Mesenteric fat pad (tissue), 1 donor: ENCODE measurements at places on chromosomes 5 and 9.

DNA sequence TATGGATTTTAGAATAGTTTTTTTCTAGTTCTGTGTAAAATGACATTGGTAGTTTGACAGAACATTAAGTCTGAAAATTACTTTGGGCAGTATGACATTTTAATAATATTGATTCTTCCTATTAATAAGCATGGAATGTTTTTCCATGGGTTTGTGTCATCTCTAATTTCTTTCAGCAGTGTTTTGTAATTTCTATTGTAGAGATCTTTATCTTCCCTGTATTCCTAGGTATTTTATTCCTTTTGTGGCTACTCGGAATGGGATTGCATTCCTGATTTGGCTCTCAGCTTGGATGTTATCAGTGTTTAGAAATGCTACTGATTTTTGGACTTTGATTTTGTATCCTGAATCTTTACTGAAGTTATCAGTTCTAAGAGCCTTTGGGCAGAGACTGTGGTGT is 420.4 kb downstream of the KIAA0825 start:
- no peak for DNase-seq

DNA sequence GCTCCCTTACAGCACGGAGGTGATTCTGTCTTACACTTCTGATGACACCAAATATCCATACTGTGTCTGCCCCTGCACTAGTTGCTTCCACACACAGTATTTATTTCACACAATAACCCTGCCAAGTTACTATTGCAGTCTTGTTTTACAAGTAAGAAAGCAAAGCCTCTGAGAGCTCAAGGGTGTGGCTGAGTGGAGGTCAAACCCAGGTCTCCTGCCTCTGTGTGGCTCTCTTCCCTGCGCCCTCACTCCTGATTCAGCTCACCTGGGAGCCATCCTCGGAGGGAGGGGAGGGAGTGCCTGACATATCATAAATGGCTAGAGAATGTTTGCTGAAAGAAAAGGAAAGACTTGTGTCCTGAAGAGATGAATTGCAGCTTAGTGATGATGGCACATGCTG is 41.0 kb downstream of the MVB12B start:
- DNase-seq = no peak

DNA sequence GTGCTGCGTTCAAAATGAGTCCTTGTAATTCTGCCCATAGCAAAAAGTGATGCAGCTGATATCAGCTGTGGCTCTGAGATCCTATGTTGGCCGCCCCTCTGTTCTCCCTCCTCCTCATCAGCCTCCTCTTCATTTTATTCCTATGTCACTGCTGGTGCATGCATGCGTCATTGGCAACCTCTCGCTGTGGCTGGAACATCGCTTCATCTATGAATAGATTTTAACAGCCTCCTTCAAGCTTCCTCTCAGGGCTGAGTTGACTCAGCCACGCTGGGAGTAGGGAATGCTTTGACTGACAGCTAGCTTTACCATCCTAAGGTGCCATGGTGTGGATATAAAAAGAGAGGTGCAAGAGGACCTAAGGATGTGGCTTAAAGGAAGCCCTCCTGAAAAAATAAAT is 303.5 kb downstream of the PLK2 start:
- DNase-seq = no peak

DNA sequence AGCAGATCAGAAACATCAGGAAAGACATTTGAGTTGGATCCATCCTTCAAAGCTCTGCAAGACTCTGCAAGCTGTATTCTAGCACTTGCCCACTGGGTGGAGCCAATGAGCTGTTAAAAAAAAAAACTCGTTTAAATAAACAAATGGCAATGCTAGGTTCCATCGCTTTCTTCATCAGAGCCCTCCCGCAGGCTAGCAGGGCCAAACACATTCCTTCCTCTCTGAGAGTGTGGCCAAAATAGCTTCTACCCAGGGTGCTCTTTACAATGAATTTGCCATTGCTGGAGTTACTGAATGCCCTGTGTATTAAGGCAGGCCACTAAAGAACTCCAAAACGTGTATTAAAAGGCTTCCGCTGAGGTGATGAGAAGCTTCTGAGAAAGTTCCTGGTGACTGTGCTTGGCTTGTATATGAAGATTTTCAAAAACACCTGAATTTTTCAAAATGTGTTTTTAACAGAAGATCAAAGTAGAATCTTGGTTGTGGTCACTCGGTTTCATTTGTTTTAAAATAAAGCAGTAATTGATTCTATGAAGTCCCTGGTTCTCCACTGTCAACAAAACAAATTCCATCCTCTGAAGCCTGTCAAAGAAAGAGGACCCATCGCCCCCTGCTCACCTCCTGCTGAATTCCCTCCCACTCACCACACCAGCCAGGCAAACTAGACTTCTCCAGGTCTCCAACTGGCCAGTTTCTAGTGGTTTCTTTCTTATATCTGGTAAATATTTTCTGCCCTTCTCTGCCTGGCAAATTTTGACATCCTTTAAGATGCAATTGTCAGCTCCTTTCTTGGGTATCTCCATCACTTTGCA is 36.5 kb upstream of the EQTN start:
- DNase-seq = no peak

- no peak for DNase-seq
Measured at GRCh38 chr9:89946741-89947140, 341.9 kb downstream of the GADD45G start.

DNA sequence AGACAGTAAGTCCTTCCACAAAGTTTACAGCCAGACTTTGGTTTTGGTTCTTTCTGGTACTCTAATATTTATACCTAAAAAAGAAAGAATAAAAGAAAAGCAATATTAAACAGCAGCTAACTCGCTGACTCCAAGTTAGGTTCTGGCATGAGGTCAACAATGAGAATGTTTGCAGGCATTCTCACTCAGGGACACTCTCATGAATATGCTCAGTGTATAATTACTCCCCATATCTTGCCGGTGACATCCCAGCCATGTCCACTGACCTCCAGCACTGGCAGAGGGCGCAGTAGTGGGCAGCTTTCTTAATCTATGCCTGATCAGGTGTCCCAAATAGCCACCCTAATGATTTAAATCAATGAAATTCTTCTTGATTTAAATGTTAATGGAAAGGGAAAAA is 151.5 kb downstream of the BNC2 start:
- no peak for DNase-seq

DNA sequence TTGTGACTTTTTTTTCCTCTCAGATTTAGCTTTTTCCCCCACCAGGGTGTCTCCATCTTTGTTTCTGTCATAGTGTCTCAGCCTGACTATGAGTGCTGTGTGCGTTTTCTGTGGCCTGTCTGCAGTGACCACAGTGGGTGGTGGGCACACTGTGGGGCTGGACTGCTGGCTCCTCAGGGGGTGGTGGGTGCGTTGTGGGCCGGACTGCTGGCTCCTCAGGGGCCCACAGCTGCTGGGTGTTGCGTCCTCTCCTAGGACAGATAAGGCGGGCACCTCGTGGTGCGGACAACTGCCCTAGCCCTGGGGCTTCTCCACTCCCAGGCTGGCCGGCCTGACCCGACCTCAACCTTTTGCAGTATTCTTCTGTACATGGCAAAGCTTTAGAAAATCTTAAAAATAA is 100.4 kb downstream of the EHMT1 start:
- peak; percentile 78 for DNase-seq

- no peak for DNase-seq
Measured at GRCh38 chr5:88376728-88377127, 108.1 kb upstream of the TMEM161B start.

DNA sequence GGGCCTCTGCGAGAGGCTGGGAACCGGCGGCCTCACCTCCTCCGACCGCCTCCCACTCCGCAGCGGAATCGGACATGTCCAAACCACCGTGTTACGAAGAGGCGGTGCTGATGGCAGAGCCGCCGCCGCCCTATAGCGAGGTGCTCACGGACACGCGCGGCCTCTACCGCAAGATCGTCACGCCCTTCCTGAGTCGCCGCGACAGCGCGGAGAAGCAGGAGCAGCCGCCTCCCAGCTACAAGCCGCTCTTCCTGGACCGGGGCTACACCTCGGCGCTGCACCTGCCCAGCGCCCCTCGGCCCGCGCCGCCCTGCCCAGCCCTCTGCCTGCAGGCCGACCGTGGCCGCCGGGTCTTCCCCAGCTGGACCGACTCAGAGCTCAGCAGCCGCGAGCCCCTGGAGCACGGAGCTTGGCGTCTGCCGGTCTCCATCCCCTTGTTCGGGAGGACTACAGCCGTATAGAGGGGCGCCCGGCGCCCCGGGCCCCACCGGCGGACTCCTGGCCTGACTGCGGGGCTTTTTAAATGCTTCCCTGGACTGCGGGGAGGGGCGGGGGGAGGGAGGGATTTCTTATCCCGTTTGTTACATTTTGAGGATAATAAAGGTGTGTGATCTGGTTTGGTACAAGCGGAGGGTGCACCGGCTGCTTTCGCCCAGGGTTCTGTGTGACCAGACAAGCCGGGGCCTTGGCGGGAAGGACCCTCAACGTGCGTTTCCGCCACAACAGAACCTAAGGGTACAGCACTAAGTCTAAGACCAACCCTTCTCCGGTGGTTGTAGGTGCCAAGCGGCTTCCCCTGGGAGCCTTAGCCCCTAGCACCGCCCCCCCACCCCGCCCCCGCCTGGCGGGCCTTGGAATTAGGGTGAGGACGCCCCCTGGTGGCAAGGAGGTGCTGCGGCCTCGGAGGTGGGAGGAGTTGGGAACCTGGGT is 9.3 kb downstream of the PRR7 start:
- DNase-seq = peak; percentile 97

DNA sequence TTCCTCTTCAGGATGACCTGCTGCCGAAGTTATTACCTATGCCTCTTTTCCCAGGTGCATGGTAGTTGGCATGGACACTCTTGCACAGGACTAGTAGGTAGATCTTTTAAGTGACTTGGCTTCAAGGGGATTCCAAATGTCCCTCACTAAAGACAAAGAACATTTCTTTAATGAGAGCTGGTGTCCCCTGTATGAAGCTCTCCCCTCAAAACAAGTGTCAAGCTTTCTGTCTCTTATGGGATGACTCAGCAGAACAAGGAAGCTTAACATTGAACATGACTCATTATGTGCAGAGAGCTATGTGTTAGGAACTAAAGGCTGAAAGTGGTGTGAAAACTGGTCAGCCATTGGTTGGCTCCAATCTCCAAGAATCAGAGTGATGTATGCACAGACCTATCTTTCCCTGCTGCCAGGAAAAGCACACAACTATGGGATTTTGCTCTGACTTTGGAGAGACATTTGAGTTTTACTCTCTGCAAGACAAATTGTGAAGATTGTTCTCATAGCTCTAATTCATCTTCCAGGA is 120.5 kb downstream of the PRDM6 start:
- DNase-seq = no peak

GRCh38 chr9:113215132-113215531 is 5.9 kb downstream of the FKBP15 start:
- no peak for DNase-seq

DNA sequence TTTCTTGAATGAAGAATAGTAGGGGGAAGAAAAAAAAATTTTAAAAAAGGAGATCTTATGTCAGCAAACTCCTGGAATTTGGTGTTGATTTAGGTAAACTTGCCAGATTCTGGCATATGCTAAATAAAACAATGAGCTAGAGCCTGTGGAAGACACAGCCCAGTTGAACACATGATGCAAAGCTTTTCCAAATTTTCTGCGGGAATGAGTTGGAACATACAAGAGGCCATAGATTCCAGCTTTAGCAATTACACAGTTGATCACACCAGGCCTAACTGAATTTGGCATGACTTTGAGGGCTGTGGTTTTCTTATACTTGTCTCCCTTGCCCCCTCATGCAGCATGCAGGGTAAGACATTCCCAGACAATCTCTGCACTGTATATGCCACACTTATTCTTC is 297.0 kb downstream of the SH3GL2 start:
- no peak for DNase-seq

GRCh38 chr9:91308191-91308590 is 53.5 kb downstream of the AUH start:
- no peak for DNase-seq

- DNase-seq = no peak
Measured at GRCh38 chr5:173832386-173832785, 55.8 kb upstream of the CPEB4 start.

DNA sequence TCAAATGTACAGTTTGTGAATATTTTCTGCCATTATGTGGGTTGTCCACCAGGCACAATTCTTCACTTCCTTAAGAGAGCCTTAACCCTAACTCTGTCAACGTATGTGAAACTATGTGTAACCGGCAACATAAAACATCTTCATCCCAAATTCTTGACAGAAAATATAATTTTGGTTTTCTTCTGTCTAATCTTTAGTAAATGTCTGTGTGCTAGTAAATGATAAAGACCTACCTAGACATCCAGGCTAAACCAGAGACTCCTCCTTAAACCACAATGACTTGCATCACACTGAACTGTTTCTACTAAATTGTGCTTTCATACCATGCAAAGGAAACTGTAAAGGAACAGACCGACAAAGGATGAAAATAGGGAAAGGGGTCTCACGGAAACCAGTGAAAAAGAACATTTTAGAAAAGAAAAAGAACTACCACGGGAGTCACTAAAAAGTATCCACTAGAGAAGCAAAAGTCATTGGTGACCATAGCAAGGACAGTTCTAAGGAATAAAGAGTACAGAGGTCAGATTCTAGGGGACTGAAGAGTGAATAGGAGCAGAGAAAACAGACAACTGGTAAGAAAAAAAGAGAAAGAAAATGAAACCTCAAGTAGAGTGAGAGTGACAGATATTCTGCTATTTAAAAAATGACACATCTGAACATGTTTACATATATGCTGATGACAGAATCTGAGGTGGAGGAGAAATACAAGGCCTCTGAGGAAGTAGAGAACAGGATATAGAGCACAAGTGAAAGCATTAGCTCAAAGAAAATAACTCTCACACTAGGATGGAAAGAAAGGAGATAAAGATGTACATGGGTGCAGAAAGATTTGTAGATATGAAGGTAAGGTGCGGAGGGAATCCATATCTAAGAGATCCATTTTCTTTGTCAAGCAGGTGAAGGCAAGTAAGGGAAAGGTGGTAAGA is 49.4 kb downstream of the FNIP1 start:
- no peak for DNase-seq

- no peak for DNase-seq
Measured at GRCh38 chr9:107467416-107467815, 22.2 kb downstream of the KLF4 start.

GRCh38 chr9:130124085-130124860 is 47.9 kb upstream of the NCS1 start:
- DNase-seq = no peak
